Adrenal gland (tissue), 19 donors: ENCODE measurements at places on chromosomes 1 and 21. TPM values are rescaled to one million over a fixed set of nuclear protein-coding genes. Genes with fewer than 3 reads are reported as not detected.

DNA sequence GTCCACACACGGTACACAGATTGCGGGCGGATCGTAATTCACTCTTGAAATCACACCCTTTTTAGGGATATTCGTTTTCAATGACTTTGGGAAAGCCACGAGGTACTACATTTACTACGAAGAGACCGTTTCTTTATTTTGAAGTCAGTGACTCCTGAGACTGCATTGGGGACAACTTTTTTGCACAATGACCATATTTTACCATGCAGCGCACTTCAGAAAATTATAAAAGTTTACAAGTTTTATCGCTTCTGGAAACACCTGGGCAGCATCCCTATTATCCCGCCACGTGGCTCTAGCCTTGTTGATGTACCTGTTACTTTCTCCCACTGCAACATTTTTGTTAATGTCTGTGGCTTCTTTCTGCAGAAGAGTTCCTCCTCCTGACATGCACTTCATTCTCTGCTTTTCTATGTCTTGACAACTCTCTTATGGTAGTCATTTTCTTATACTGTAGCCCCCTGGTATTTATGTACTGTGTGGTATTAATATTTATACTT is 1.3 kb upstream of the AKT3 start:
- no peak for DNase-seq

Gene CELA2B
- total RNA-seq: 12.8 TPM

GRCh38 chr1:36675106-36675505 is 192.4 kb upstream of the CSF3R start:
- no peak for DNase-seq

DNA sequence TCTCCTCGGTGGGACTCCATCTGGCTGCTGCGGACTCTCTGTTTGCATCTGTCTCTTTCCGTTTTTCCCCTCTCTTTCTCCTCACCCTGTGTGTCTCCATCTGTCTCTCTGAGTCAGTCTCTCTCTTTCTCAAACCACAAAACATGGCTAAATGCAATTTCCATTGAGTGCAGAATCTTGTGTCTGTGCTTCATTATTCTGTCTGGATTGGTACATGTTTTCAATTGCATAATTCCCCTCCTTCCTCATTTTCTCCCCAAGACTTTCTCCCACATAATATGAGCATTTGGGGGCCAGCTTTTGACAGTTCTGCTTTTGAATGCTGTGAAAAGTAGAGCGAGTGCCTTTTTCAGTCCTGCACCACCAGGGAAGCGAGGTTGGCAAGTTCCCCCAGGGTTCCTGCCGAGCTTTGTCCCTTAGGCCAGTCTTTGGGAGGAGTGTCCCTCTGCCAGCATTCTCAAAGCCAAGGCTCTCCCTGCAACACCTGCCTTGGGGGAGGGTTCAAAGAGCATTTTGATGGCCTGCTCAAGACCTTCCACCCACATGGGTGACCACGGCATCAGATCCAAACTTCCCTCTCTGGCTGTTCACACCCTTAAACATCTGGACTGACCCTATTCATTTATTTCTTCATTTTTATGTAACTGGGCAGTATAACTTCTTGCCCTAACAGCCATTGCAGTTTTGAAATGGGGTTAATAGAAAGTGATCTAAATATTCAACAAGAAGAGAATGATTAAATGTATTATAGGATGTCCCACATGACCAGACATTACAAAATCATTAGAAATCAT is 32.8 kb upstream of the SCMH1 start:
- DNase-seq: no peak

Gene MMEL1
- total RNA-seq: 2.5 TPM

DNA sequence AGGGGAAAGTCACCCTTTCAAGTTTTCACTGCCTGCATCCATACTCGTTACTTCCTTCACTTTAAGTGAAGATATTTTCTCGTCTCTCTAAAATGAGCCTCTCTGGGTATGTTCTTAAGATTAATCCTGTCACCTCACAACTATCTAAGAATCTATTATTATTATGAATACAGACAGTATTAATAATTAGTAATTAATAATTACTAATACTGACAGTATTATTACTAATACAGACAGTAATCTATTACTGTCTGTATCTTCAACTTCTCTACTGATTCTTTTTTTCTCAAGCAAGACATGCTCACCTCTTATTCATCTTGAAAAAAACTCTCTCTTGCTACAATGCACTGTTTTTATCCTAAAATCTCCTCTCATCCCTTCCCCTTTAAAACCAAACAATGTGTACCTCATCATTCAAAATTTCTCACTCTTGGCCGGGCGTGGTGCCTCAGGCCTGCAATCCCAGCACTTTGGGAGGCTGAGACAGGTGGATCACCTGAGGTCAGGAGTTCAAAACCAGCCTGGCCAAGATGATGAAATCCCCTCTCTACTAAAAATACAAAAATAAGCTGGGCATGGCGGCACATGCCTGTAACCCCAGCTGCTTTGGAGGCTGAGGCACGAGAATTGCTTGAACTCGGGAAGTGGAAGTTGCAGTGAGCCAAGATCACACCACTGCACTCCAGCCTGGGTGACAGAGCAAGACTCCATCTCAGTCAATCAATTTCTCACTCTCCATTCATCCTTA is 7.8 kb downstream of the NRDC start:
- no peak for DNase-seq

GRCh38 chr21:44521928-44522752 is 17.9 kb downstream of the KRTAP10-1 start:
- no peak for DNase-seq

Gene RBM11
- 2.8 TPM for total RNA-seq

GRCh38 chr21:29697555-29698193 is 242.1 kb downstream of the GRIK1 start:
- no peak for DNase-seq

- no peak for DNase-seq
These were observed 35.3 kb downstream of the DTL start for GRCh38 chr1:212070720-212071302.

- DNase-seq: no peak
These were observed 45.0 kb downstream of the TAS1R2 start for GRCh38 chr1:18814425-18814824.

GRCh38 chr21:26964170-26964778 is 2.6 kb downstream of the ADAMTS5 start:
- no peak for DNase-seq

GRCh38 chr1:40844887-40845878 is 17.0 kb downstream of the CITED4 start:
- no peak for DNase-seq

DNA sequence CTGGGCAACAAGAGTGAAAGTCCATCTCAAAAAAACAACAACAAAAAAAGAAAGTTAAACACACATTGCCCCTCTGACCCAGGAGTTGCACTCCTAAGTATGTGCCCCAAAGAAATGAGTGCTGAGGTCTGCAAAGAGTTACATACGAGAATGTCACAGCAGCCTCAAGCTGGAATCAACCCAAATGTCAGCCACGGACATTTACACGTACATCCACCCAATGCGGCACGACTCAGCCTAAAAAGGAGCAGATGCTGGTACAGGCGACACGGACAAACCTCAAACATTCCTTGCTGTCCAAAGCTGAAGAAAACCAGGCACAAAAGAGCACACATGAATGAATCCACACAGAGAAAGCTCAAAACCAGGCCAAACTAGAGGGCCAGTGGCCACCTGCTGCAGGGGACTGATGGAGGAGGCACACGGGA is 46.8 kb upstream of the ECE1 start:
- DNase-seq: peak; percentile 41

DNA sequence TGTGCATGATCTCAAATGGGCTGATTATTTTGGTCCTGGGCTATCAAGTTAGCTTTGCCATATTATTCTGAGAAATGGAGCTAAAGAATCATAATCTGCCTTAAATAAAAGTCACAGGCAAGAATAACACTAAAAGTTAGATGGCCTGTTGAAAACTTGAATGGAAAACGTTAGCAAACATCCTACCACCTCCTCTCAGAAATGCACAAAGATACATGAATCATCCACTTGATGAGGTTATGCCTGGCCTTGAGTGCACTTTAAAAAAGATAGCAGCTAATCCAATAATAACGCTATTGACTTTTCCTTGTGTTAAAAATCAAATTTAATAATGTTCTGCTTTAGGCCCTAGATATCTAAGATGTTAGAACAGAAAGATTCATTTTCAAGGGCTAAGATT is 108.0 kb downstream of the KCNJ6 start:
- DNase-seq: no peak

GRCh38 chr1:45895406-45895805 is 92.0 kb downstream of the MAST2 start:
- DNase-seq: no peak

- DNase-seq: no peak
These were observed 47.1 kb downstream of the COP1 start for GRCh38 chr1:176159993-176160392.

GRCh38 chr1:11842154-11843041 is 5.2 kb downstream of the NPPA start:
- DNase-seq: no peak
